Stimulated activated CD8-positive, alpha-beta memory T cell treated with anti-CD3 and anti-CD28 coated beads, Interleukin-4, amount 100 ng/mL, for 1 hour (primary cell): ENCODE measurements at places on chromosomes 7 and 10.

DNA sequence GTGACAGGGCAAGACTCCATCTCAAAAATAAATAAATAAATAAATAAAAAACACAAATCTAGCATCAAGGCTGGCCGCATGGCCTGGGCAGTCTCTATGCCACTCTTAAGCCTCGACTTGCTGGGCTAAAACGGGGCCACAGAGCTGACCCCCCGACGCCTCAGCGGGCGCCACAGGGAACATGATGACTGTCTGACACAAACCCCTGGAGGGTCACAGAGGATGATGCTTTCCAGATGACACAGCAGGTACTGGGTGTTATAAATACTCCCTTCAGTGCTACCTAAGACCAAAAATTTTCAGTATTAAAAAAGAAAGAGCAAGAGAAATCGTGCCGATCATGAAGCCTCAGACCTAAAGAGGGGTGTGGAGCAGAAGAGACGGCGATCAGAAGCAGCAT is 176.8 kb downstream of the MAD1L1 start:
- no peak for DNase-seq

DNA sequence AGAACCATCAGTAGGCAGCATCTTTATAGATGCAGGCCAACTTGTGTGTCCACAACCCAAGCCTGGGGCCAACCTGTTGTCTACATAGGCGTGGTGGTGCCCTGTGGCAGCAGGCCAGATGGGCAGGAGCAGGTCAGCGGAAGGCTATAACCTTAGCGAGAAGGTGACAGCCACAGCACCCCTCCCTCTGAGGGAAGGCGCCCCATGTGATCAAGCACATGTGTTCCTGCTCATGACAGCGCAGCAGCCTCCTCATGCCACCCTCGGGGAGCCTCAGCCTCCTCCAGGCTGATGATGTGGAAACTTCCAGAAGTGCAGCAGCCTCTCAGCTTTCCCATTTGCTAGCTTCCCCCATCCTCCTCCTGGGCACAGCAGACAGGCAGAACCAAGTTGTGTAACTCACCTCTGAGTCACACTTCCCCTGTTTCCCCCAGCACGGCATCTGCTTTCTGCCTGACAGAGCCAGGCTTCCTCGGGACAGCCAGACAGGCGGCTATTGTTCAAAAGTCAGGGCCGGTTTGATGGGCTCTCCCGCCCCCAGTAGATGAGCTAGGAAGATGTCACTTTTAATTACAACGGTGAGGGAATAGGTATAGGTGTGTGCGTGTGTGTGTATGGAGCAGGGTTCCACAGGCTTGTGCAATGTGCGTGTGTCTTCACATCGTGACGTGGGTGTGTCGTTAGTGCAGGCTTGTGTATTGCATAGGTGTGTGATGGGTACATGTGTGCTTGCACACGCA is 312.0 kb upstream of the ZMIZ1 start:
- no peak for DNase-seq

- DNase-seq: no peak
These were observed 43.3 kb upstream of the BTRC start for GRCh38 chr10:101310529-101311184.

GRCh38 chr10:33412241-33412640 is 77.8 kb upstream of the NRP1 start:
- no peak for DNase-seq

DNA sequence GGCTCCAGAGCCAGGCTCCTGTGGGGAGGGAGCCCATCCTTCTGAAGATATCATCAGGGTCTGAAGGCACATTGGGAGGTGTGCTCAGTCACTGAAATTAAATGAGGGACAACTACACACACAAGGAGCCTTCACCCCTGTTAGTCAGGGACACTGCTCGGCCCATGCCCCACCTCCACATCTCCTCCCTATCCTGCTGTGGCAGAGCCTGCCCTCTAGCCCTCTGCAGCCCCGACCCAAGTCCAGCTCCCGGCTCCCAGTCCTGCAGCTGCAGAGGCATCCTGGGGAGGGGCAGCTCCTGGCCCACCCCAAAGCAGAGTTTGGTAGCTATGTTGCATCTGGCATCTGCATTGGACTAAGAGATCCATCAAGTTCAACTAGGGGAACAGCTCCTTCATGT is 136.3 kb downstream of the ZNF248 start:
- no peak for DNase-seq
